ENCODE measurements at places on chromosomes 3 and 15.

DNA sequence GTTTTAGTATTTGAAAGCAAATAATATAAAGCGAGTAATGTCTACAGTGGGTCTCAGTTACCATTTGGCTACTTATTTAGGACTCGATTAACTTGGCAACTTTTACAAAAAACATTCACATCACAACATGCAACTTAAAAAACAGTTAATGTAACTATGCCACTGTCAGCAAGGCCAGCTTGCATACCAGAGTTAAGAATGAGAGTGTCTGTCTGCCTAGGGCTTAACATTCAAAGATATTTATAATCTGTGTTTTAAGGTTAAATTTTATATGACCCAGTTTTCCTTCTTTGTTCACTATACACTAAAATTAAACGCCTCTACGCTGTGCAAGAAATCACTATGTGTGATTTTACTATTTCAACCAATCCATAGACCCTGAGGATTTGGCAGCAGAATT is 5.2 kb upstream of the CDAN1 start:
- DNase-seq: no peak
- peaks cover 4% of the 10 kb centered on the region for H3K36me3 ChIP-seq
- no peak overlapping the region for H3K27ac ChIP-seq

DNA sequence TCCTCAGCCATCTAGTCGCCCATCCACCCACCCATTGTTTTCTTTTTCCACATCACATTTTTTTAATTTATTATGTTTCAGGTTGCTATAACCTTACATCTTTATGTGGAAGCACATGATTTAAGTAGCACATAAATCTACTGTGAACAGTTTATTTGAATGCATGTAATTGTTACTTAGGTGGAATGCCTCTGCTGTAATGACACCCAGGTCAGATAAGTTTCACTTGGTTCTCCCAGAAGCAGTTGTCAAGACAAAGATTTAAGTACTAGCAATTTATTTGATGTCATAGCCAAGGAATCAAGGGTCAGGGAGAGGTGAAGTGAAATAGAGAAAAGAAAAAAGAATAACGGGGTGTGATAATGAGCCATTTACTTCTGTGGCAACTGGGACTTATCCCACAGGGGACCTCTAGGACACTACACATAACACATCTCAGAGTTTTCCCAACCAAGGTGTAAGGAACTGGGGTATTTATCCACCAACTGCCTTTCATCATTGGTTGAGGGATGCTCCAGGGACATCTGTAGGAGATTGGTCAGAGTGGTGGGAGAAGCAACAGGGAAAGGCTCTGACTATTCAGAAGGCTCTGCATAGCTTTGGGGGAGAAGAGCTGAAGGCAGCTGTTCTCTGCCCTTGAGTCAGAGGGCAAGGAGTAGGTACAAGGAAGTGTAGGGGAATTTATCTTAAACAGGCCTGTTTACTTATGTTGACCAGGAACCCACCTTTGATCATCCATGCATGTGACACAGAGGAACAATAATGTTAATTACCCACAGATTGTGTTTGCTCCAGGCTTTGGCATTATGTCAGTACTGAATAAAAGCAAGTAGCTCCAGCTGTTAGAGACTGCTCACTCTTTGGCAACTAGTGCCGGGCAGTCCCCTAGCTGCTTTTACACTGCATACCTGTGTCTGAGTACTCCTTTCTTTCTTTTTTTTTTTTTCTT is 94.8 kb downstream of the CD200R1L start:
- H3K36me3 ChIP-seq: no peaks in the 10 kb centered on the region
- no peaks in the 10 kb centered on the region for H3K4me1 ChIP-seq
- no peaks in the 10 kb centered on the region for H3K27me3 ChIP-seq
- no peak overlapping the region for H3K4me3 ChIP-seq
- H3K27ac ChIP-seq: no peak overlapping the region

DNA sequence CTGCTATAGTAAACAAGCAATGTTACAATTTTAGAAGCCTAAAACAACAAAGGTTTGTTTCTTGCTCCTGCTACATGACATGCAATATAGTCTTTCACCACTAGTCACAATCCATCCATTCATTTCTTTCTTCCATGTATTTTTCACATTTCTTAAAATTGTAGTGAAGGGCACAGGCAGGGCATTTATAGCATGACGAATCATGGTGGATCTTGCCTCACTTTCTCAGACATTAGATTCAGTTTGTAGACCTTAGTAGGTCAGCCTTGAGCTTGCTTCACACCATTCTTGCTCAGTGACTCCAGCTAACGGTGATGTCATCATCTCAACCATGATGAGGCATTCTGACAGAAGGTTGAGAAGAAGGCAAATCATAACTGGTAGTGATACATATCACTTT is 546.8 kb downstream of the TBL1XR1 start:
- H3K27ac ChIP-seq: no peak overlapping the region
- H3K36me3 ChIP-seq: no peaks in the 10 kb centered on the region
- DNase-seq: no peak
- H3K4me3 ChIP-seq: no peak overlapping the region
- no peaks in the 10 kb centered on the region for H3K4me1 ChIP-seq

DNA sequence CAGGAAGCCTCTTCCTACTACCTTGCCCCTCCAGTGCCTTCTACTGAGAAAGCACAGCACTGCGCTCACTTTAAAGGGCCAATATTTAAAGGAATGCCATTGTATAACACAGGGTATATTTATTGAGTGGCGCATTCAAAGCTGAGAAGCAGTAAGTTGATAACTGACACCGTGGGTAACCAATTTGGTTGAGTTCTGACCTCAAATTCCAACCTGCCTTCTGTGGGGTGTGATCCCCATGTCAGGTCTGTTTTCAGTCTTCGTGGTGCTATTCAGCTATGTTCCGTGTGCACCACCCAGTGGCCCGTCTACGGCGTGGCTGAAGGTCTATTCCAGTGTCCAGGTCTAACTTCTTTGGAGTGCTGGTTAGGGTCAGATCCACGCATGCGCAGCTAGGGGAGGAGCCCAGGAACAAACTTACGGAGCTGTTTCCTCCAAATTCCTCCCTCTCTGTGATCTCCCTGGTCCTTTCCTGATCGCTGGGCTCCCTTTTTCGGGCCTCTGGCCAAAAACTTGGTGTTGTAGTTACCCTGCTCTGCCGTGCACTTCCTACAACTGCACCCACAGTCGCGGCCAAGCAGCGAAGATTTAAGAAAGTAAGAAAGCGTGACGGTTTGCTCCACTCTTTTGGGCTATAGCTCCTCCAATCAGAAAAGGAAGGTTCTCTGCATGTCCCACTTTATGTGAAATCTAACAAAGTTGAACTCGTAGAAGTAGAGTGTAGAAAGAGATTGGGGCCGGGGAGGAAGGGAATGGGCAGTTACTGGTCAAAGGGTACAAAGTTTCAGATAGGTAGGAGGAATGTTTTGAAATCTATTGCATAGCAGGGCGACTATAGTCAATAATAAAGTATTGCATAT is 7.7 kb downstream of the LRRC2 start:
- peak; percentile 87 for DNase-seq
- no peak overlapping the region for H3K27ac ChIP-seq
- H3K4me3 ChIP-seq: no peak overlapping the region
- no peaks in the 10 kb centered on the region for H3K27me3 ChIP-seq
- H3K4me1 ChIP-seq: no peaks in the 10 kb centered on the region

DNA sequence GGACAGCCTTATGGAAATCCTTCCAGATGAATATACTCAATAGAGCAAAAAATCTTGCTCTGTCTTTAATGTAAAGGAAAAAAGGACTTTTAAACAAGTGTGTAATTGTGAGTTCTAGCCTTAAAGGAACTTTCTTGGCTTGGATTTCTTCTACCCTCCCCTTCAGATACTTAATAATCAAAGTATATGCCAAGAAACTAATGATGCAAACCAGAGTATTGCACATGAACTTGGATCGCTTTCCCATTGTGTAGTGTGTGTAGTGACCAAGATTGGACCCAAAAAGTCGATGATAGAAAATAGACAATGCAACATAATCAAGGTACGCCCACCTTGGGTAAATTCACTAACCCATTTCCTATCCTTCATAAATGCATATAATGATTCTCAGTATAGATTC is 123.8 kb downstream of the TIGIT start:
- H3K36me3 ChIP-seq: no peaks in the 10 kb centered on the region
- H3K4me3 ChIP-seq: no peak overlapping the region
- H3K27ac ChIP-seq: no peak overlapping the region
- peaks cover 8% of the 10 kb centered on the region for H3K4me1 ChIP-seq
- no peaks in the 10 kb centered on the region for H3K27me3 ChIP-seq
- no peak for DNase-seq

- peak overlapping the region; percentile 45 for H3K27ac ChIP-seq
- H3K4me3 ChIP-seq: no peak overlapping the region
- no peaks in the 10 kb centered on the region for H3K36me3 ChIP-seq
- H3K27me3 ChIP-seq: peaks cover 40% of the 10 kb centered on the region
- no peak for DNase-seq
Measured at GRCh38 chr3:129004639-129005295, 3.7 kb downstream of the EFCC1 start.

DNA sequence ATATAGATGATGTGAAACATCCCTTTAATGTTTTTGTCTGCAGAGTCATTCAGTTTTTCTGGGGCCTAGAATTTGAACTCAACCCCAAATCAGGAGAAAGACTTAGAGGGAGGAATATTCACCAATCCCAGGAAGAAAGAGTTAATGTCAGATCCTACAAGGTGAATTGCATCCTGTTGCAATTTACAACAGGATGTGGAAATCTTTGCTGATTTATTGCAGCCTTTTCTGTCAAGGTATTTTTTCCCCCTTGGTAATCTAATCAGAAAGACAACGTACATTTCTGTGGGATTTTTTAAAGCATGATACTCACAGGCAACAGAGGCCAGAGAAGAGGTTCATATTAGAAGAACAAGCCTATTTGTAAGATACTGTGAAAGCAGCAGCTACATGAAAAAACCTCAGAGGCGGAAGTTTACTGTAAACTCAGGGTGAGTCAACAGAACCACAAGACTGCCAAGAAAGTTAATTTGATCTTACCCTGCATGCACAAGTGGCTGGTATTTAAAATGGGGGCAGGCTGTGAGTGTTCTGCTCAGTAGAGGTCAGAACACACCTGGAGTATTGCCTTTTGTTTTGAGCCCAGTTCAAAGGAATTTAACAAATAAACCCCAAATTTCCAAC is 531.9 kb downstream of the AGBL1 start:
- H3K4me1 ChIP-seq: no peaks in the 10 kb centered on the region
- no peak overlapping the region for H3K4me3 ChIP-seq
- peak; percentile 10 for DNase-seq
- no peaks in the 10 kb centered on the region for H3K27me3 ChIP-seq

DNA sequence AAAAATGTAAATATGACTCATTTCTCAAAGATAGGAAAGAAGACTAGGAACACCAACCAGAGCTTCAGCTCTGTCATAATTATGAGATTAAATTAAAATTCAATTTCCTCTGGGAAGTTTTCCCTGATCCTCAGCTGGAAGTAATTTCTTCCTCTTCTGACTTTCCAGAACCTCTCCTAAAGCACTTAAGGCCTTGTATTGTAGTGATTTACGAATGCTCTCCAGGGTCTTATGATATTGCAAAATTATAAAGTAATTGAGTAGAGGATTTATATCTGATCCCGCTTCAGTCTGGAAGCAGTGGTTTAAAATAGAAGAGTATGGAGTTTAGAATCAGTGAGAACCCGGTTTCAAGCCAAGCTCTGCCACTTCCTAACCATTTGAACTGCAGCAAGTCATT is 279.8 kb downstream of the ZPLD1 start:
- H3K4me3 ChIP-seq: no peak overlapping the region
- no peak for DNase-seq
- H3K27me3 ChIP-seq: no peaks in the 10 kb centered on the region
